ENCODE measurements at places on chromosomes 12 and 14.

DNA sequence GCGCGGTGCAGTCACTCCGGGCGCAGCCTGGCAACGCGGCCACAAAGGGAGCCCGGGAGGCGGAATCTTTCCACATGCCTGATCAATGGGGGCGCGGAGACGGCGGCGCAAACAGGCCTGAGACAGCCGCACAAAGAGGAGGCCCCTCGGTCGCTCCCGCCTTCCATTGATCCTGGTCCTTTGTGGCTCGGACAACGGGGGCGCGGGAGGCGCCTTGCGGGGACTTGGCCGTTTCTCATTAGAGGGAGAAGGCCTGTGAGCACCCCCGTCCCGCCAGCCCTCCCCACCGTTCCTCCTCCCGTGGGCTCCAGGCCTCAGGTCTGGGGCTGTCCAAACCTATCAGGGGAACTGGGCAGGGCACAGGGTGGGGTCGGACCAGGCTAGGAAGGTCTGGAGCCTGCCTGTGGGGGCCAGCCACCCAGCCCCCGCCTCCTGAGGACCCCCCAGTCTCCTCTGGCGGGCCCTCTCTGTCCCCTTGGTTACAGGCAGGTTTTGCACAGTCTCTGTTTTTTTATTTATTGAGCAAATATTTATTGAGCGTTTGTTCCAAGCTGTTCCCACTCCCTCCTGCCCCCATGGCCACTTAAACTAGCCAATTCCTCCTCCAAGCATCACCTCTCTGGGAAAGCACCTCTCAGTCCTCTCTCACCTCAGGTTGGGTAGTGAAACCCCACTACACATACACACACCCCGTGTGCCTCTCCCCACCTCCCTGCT is 29.0 kb upstream of the MSI1 start:
- DNase-seq = no peak

DNA sequence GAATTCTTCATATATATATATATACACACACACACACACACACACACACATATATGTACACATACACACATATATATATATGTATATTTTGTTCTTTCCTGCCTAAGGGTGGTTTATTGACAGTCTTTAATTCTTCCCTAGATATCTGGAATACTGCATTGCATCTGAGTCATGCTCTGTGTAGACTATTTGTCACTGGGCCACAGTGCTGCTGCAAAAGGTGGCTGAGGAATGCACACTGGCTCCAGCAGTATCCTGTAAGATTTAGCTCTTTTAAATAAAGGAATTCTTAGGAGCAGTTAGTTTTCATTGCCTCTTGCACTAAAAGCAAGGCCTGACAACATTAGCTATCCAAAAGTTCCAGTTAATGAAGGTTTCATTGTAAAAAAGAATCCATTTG is 200.9 kb downstream of the APAF1 start:
- peak; percentile 15 for DNase-seq

- no peak for DNase-seq
These were observed 20.6 kb downstream of the KMT5A start for GRCh38 chr12:123404581-123404980.

DNA sequence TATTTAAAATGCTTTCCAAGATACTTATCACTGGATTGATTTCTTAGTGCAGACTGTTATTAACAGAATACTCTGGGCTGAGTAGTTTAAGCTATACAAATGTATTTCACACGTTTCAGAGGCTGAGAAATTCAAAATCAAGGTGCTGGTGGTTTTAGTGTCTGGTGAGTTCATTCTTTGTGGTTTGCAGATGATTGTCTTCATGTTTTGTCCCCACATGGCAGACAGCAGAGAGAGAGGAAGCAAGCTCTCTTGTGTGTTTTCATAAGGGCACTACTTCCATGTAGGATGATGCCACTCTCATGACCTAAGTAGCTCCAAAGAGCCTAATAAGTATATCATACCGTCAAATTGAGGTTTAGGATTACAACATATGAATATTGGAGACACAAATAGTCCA is 1348.9 kb upstream of the FLRT2 start:
- no peak for DNase-seq

- DNase-seq = no peak
These were observed 49.2 kb downstream of the DUSP16 start for GRCh38 chr12:12513416-12514006.

DNA sequence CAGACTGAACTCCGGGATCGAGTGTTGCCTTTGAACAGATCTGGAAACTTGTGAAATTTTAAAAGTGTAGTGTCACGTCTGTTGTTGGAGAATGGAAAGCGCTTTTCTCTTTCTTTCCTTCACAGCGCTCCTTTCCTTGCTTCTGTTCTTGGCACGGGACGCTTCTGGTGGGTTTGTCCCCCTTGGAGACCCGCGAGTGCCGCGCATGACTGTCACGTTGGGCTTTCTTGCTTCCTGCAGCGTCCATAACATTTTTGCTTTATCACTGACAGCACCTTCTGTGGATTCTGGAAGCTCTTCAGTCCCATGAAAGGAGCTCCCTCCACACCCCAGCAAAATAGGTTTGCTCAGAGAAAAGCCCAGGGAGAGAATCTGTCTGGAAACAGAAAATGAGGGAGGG is 193.0 kb upstream of the TMEM132C start:
- no peak for DNase-seq

- DNase-seq = no peak
These were observed 2.0 kb downstream of the EFCAB11 start for GRCh38 chr14:89952576-89952975.

DNA sequence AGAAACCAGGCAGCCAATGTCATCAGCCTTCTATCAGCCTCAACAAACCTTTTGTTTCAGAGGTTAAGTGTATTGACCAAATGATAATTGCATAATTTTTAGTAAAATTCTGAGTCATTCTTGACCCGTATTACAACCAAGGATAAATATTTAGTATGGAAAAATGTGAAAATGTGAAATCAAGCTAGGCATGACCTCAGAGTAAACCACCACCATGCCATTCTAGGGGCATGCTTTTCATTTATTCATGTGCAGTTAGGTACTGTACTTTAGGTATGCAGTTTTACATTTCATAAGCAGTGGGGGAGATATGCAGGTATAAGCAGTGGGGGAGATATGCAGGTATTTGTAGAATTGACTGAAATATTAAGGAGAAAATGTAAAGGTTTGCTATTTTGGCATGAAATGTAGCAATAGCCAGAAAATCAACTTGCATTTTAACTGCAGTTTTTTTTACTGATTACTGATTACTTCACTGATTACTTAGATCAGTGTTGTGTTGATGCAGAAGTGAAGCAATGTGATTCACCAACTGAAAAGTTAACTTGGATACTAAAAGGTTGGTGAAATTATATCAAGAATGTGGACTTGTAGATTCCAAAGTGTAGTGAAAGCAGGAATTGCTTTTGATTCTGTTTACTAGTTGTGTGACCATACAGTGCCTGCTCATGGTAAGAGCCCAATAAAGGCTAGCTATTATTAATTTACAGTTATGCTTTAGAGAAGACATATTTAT is 184.2 kb downstream of the ESR2 start:
- DNase-seq = no peak

DNA sequence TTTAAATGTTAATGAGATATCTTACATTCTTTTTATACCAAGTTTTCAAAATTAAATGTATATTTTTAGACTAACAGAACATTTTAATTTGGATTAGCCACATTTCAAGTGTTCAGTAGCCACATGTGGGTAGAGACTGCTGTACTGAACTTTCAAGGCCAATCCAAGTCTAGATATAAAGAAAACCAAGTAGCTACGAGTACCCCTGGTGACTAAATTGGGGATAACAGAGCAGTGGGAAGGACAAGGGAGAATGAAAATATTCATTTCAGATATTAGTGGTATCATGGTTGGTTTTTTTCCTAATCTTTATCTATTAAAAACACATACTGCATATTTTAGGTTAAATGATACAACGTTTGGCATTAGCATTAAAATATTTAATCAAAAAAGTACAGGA is 69.4 kb upstream of the RHOJ start:
- DNase-seq = peak; percentile 8

DNA sequence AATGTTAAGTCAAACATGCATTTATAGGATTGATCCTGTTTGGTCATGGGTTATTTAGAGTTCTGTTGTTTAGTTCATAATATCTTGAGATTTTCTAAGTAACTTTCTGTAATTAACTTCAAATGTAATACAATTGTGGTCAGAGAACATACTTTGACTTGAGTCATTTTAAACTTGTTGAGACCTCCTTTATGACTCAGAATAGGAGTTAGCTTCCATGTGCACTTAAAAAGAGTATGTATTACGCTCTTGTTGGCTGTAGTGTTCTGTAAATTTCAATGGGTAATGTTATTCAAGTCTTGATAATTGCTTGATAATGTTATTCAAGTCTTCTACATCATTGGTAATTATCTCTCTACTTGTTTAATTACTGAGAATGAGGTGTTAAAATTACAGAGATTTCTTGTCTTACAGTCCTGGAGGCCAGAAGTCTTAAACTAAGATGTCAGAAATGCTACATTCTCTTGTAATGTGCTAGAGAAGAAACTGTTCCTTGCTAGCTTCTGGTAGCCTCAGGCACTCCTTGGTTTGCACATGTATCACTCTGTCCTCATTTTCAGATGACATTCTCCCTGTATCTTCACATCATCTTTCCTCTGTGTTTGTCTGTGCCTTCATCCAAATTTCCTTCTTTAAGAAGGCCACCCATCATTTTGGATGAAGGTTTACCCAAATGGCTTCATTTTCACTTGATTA is 197.3 kb downstream of the TMTC3 start:
- peak; percentile 62 for DNase-seq

DNA sequence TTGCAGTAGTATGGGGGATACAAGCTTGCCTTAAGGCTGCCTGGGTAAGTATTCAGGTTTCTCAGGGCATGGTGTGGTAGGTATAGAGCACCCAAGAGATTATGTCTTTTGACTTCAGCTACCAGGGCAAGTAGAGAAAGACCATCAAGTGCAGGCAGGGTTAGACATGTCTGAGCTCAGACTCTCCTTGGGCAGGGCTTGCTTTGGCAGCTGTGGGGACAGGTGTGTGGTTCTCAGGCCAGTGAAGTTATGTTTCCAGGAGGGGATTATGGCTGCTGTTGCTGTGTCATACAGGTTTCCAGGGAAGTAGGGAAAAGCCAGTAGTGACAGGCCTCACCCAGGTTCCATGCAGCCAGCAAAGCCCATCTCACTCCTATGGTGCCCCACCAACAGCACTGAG is 1040.4 kb downstream of the FLRT2 start:
- no peak for DNase-seq

- peak; percentile 82 for DNase-seq
These were observed 645 bp downstream of the FOXA1 start for GRCh38 chr14:37594238-37594970.

GRCh38 chr12:76957301-76957700 is 78.5 kb upstream of the CSRP2 start:
- no peak for DNase-seq

DNA sequence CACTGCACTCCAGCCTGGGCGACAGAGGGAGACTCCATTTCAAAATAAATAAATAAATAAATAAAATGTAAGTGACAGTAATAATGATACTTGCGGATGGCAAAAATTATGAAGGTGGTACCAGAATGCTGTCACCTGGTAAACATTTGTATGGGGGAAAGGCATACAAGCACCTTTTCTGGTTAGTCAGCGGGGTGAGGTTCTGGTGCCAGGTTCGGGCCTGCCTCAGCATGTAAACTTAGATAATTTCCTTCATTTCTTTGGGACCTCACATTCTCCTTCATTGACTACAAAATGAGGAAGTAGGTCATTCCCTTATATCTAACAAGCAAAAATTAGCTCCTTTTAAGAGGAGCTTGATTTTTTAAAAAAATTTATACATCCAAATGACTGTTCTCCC is 10.8 kb downstream of the VTI1B start:
- DNase-seq = no peak

DNA sequence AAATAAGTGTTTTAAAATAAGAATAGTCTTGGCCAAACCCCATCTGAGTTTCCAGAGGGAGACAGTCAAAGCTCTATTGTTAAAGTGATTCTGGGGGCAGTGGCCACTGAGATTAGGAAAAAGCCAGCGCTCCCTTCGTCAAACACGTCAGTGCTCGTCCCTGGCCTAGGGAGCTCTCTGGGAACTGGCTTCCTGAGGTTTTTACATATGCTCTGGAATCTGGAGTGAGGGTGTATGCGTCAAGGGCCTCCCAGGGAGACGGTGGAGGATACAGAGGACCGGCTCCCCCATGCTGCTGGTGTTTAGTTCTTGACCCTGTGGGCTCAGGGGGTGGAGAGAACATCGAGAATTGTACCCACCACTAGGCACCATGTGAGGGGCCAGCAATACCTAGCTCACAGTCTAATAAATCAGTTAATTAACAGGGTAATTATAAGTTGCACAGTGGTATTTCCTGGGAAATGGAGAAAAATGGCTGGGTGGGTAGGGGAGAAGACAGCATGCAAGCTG is 87.0 kb downstream of the SLC25A47 start:
- peak; percentile 87 for DNase-seq

DNA sequence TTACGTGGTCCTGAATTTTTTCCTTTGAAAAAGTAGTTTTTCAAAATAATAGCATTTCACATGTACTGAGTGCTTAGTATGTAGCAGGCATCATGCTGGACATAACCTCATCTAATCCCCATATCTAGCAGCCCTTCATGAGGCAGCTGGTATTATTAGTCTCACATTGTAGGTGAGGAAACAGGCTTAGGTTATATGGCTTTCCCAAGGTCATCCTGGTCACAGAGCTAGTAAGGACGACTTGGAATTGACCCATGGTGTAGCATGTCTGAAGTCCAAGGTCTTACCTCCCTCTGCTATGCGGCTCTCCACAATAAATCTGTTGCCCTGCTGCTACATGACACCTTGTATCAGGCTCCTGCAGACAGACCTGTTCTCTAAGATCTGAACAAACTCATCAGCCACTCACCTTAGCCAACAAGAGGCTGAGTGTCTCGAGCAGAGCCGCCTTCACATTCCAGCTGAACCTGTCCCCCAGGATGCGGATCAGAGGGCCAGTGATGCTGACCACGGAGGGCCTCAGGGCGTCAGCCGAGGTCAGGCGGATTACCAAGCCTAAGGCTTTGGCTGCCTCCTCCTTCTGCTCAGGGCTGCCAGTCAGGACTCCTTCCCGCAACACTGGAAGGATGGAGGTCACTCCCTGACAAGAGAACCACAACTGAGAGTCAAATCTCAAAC is 19.7 kb upstream of the RAB35 start:
- no peak for DNase-seq

GRCh38 chr12:65596514-65597091 is 227.7 kb upstream of the HMGA2 start:
- peak; percentile 63 for DNase-seq

DNA sequence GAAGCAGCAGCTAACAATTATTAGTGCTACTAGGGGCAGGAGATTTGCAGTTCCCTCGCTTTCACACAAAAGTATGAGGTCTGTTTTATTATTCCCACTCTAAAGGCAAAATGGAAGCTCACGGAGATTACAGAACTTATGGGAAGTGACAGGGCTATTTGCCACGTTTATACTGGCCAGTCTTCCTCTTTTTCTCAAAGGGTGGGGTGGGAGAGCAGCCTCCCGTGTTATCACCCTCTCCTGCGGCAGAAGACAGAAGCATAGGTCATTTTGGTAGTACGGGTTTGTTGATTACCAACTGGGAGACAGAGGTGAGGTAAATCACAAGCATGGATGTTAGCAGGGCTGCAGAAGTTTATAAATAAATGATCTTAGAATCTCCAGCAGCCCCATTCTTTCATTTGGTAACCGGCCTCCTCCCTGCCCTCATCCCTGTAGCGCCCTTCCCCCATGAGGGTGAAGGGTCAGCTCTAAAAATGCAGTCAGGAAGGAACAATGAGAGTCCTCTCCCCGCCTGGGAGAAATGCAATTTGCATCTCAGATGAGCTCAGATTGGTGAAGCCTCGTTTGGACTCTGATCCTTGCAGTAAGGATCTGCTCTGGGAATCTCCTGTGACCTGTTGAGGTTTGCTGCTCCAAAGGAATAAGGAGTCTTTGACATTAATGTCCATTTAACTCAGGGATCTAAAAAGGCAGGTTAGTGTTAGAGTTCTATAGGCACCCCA is 44.7 kb upstream of the SINHCAF start:
- peak; percentile 4 for DNase-seq

- DNase-seq = no peak
These were observed 814.4 kb downstream of the FSCB start for GRCh38 chr14:43692706-43693105.
